ENCODE measurements at places on chromosomes 5 and 9. TPM values are rescaled to one million over a fixed set of nuclear protein-coding genes. Genes with fewer than 3 reads are reported as not detected.

SLC6A7 gene
- total RNA-seq = not detected

STING1 gene
- total RNA-seq = 3.3 TPM

CER1 gene
- total RNA-seq = 2.8 TPM

GRM6 gene
- not detected for total RNA-seq

DNA sequence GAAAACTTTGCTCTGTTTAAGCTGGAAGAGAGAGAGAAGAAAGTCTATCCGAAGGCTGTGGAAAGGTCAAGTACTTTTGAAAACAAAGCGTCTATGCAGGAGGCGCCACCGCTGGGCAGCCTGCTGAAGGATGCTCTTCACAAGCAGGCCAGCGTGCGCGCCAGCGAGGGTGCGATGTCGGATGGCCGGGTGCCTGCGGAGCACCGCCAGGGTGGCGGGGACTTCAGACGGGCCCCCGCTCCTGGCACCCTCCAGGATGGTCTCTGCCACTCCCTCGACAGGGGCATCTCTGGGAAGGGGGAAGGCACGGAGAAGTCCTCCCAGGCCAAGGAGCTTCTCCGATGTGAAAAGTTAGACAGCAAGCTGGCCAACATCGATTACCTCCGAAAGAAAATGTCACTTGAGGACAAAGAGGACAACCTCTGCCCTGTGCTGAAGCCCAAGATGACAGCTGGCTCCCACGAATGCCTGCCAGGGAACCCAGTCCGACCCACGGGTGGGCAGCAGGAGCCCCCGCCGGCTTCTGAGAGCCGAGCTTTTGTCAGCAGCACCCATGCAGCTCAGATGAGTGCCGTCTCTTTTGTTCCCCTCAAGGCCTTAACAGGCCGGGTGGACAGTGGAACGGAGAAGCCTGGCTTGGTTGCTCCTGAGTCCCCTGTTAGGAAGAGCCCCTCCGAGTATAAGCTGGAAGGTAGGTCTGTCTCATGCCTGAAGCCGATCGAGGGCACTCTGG is 32.6 kb downstream of the CD180 start:
- DNase-seq = no peak

GRCh38 chr5:84825606-84826005 is 440.9 kb upstream of the EDIL3 start:
- peak; percentile 79 for DNase-seq

DNA sequence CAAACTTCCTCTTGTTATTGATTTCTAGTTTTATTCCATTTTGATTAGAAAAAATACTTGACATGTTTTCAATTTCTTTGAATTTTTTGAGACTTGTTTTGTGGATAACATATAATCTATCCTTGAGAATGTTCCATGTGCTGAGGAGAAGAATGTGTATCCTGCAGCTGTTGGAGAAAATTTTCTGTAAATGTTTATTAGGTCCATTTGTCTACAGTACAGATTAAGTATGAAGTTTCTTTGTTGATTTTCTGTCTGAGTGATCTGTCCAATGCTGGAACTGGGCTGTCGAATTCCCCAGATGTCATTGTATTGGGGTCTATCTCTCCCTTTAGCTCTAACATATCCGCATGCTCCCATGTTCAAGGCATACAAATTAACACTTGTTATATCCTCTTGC is 251.2 kb downstream of the CSNK1G3 start:
- DNase-seq = no peak

DNA sequence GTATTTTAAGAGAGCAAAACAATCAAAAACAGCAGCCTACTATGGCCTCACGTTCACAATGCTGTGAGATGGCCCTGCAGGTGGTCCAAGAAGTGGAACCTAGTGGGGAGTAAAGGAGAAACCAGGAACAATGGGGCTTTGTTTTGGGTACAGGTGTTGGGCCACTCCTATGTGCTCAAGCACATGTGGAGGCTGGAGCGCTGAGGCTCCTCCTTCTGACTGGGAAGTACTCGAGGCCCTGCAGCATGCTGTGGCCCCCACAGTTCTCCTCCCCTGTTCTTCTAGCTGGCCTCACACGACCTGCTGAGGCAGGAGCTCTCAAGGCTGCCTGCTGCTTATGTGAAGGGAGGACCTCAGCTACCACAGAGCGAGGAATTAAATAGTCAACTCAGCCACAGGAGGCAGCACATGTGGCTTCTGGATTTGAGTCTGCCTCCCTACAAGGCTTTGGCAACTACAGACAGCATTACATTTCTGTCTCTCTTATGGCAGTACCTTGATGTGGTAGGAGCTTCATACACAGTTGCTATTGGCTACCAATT is 482.3 kb downstream of the SPOCK1 start:
- DNase-seq = no peak

DNA sequence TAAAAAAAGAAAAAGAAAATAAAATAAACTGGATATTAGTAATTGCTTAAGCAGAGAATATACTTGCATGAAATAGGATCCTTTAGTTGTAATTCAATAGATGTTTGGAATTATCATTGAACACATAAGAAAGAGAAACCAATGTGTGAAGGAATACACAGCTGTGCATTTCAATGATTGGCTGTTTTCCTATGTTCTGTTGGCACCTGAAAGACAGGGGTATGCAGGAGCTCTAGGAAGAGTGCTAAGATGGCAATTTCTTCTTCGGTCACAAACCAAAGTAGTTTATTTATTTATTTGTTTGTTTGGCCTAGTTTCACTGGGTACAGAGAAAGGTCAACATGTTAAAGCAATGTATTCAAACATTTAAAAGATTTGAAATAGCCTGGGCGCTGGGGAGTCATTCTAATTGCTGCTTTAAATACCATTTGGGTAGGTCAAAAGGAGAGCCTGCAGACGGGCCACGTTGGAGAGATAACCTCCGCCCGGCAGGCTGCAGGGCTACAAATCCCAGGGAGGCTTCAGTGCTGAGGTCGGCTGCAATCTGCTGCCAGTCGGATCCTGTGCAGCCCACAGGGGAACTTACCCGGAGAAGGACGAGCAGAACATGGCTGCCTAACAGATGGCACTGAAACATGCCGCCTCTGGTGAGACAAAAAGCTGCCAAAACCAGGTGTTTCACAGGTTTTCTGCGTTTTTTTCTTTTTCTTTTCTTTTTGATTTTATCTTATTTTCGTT is 154.2 kb upstream of the TYRP1 start:
- DNase-seq = no peak

DNA sequence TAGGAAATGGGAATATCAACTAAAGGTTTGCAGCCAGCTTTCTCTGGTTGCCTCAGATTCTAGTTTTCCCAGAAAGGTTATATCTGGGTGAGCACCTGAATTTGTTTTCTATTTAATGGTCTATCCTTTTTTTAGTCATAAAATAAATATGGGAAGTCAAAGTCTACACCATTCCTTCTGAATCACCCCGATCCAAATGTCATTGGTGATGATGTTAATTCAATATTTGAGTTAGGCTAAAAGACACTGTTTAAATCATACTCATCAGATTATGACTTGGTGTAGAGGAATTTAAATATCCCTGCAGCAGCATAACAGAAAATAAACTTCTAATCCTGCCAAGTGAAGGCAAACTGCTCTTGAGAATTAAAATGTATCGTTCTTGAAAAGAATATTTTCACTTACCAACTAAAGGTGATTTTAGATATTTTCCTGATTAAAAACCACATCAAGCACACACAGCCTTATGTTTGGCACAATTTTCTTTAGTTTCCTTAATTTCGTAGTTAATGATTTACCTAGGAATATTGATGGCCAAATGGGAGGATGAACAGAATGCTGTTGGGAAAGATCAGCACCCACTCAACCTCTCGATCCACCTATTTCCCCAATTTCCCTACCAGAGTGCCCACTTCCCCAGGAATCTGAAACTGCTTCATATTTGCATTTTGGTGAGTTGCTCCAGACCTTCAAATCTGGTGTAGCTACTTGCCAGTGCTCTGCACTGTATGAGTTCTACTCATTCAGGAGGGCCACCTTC is 103.1 kb upstream of the TSLP start:
- peak; percentile 8 for DNase-seq

DNA sequence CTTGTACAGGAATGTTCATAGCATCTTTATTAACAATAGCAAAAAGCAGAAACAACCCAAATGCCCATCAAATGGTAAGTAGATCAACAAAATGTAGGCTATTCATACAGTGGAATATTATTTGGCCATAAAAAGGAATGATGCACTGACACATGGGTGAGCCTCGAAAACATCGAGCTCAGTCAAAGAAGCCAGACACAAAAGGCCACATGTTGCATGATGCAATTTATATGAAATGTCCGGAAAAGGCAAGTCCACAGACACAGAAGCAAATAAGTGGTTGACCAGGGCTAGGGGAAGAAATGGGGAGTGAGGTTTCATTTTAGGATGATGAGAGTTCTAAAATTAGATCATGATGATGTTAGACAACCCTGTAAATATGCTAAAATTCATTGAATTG is 16.5 kb upstream of the SLC2A8 start:
- no peak for DNase-seq

- no peak for DNase-seq
Observed at GRCh38 chr9:81375187-81376100, 313.9 kb downstream of the TLE1 start.

GRCh38 chr9:32487981-32488380 is 38.0 kb downstream of the RIGI start:
- peak; percentile 72 for DNase-seq

- DNase-seq = no peak
Observed at GRCh38 chr9:130732793-130733221, 39.2 kb downstream of the EXOSC2 start.

DNA sequence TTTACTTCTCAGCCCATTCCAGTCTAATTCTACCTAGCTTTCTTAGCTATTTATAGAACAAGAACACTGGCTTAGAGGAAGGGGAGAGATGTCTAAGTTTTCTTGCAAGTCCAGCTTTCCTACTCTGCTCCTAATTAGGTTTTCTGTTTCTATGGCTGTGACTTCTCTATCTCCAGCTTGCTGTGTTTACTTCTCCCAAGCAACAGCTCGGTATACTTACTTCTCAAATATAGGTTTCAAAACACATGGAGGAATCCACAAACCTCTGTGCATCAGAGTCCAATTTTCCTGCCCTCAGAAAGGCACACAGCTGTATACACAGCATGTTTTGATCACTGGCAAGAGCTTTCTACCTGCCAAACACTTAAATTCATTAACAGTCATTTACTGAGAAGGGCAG is 17.4 kb upstream of the HMGCR start:
- no peak for DNase-seq

DNA sequence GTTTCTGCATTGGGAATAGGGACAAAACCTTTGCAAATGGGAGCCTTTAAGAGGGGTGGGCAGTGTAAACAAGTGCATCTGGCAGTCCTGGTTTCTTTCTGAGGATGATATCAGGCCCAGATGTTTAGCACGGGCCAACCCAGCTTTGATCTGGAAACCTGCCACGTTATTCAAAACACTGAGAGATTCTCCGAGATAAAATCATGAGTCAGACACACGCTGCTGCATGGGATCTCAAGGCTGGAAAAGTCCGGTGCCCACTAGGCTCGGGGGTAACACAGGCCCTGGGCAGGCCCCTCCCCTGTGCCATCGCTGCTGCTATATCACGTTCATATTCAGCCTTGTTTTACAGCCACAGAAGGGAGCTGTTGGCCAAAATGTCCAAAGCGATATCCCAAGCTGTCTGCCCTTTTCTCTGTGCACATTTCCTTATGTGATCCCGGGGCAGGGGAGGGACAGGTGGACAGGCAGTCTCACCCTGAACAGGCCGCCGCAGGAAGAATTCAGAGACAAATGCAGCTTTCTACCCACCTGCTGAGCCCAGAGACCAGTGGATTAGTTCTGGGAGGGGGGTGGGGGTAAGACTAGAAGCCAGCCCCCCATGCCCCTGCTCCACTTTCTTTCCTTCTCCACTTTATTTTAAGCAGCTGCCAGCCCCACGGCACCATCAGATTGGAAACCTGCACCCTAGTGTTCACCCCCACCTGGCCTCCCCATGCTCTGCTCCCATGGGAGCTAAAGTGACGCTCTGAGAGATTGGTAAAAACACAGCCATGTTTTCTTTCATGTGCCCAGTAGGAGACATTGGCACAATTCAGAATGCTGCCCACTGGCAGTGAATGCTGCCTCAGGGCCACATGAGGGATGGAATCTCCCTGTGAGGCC is 63.1 kb downstream of the TMOD1 start:
- DNase-seq = peak; percentile 52

DNA sequence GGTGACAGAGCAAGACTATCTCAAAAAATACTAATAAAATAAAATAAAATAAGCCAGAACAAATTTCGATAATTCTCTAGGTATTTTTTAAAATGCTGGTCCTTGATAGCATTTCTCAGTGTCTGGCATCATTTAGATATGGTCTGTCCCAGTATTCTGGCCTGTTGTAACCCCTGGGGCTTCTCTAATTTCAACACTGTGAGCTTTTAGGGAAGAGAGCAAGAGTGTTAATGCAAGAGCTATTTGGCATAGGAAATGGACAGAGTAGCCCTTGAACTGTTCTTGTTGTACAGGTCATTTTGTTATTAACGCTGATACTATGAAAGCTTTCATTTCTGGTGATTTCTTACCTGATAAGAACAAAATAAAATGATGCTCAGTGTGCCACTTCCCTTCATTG is 112.2 kb upstream of the ZNF608 start:
- no peak for DNase-seq

DNA sequence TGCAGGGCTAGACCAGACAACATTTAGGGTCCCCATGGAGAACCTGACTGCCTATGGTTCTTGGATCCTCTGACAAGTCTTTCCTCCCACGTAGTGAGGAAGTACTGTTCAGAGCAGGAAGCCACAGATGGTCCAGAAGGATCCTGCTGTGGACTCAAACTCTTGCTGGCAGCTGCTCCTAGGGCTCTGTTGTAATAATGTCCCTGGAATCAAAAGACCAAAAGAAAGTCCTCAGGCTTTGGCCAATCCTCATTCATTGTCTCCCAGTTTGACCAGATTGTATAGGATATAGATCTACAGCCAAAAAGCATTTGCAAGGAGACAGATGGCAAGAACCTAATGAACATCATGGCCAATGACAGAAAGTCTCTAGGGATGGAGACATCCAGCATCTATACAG is 53.9 kb downstream of the SEMA6A start:
- DNase-seq = no peak

GRCh38 chr5:17359451-17360011 is 138.5 kb upstream of the TAF11L2 start:
- peak; percentile 96 for DNase-seq

DNA sequence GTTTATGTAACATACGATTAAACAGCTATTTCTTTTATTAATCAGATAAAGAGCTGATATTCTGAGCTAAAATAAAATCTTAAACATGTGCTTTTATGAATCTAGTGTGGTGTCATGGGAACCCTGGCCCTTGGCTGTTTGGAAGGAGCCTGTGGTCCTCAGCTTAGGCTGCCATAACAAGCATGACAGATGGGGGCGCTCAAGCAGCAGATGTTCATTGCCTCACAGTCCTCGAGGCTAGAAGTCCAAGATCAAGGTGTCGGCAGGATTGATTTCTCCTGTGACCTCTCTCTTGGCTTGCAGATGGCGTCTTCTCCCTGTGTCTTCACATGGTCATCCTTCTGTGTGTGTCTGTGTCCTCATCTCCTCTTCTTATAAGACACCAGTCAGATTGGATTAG is 448.2 kb downstream of the GADD45G start:
- no peak for DNase-seq

DNA sequence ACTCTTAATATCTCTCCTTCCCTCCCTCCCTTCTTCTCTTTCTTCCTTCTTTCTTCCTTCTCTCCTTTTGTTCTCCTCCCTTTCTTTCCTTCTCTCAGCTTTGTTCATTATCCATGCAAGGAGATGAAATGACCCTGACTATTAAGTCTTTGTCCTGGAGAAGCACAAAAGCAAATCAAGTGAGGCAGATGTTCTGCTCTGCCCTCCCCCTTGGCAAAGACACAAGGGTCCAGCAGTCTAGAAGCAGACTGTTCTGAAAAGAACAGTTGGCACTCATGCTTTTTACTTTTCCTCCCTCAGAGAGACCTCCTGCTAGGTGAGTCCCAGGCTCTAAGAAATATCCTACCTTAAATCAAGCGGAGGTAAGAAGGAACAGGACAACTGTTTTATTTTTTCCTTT is 1067.6 kb upstream of the DMAC1 start:
- DNase-seq = no peak

All from astrocyte (in vitro differentiated cells and primary cell).